Immature natural killer cell (primary cell): ENCODE measurements at places on chromosomes 2 and 18. TPM values are rescaled to one million over a fixed set of nuclear protein-coding genes. Genes with fewer than 3 reads are reported as not detected.

DNA sequence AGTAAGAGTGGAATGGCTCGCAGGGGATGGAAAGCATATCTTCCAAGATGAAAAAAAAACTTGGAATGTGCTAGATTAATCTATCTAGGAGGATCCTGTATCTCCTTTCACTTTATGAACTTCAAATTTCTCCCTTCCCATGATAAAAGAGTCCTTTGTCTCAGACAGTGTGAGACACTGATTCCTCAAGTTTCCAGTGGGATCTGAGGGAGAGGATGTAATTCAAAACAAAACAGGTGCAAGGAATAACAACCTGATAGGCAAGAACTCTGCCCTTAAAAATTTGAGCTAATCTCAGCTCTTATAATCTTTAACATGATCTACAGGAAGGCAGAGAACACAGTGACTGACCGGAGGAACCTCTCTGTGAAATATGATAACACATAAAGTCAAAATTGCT, 162.0 kb upstream of the ZFP36L2 start:
- DNase-seq: no peak
- H3K27ac ChIP-seq: no peak overlapping the region
- peak overlapping the region; percentile 62 for H3K4me3 ChIP-seq
- H3K27me3 ChIP-seq: no peaks in the 10 kb centered on the region
- H3K4me1 ChIP-seq: peaks cover 57% of the 10 kb centered on the region

- no peak for DNase-seq
- H3K27ac ChIP-seq: no peak overlapping the region
- H3K4me3 ChIP-seq: peak overlapping the region; percentile 21
- H3K4me1 ChIP-seq: peaks cover 4% of the 10 kb centered on the region
Observed at GRCh38 chr2:172736424-172737174, 954 bp downstream of the RAPGEF4 start.

DNA sequence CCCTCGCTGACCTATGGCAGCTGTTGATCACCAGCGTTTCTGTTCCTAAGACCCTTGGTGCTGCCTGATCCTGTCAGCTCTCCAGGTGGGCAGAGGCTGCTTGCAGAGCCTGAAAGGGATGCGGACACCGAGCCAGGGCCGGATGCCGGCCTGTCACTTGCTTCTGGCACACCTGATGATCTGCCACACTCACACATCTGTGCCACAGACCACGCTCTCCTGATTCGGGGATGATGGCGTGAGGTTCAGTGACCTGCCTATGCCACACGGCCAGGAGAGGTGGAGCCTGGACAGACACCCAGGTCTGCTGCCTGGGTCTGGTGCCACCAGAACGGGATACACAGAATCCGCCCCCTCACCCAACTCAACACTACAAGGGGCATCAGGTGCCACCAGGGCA, 129.4 kb upstream of the GLI2 start:
- no peaks in the 10 kb centered on the region for H3K36me3 ChIP-seq
- H3K27me3 ChIP-seq: peaks cover 4% of the 10 kb centered on the region
- H3K27ac ChIP-seq: no peak overlapping the region
- H3K4me3 ChIP-seq: no peak overlapping the region
- no peaks in the 10 kb centered on the region for H3K4me1 ChIP-seq

DNA sequence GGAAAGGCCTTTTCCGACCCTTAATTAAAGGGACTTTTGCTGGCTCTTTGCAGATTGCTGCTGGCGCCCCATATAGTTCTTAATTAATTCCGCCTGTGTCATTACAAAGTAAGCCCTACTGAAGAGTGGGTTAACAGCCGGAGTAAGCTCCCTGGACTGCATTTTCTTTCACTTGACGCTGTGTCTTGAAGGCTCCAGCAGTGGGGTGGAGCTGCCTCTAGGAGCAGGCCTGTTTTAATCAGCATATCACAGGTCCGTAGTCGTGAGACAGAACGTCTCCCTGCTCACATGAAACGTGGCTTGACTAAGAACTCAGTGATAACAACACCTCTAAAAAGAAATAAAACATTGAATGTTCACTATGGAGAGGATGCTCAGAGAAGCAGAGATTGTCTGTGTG, 329.9 kb upstream of the RAB12 start:
- H3K27ac ChIP-seq: no peak overlapping the region
- DNase-seq: no peak
- H3K4me1 ChIP-seq: no peaks in the 10 kb centered on the region
- H3K27me3 ChIP-seq: no peaks in the 10 kb centered on the region
- no peak overlapping the region for H3K4me3 ChIP-seq
- no peaks in the 10 kb centered on the region for H3K36me3 ChIP-seq

GRCh38 chr2:102848366-102848839, 86.6 kb downstream of the TMEM182 start:
- H3K27ac ChIP-seq: no peak overlapping the region
- no peak for DNase-seq
- peaks cover 5% of the 10 kb centered on the region for H3K27me3 ChIP-seq
- peaks cover 1% of the 10 kb centered on the region for H3K4me1 ChIP-seq
- no peaks in the 10 kb centered on the region for H3K36me3 ChIP-seq

DNA sequence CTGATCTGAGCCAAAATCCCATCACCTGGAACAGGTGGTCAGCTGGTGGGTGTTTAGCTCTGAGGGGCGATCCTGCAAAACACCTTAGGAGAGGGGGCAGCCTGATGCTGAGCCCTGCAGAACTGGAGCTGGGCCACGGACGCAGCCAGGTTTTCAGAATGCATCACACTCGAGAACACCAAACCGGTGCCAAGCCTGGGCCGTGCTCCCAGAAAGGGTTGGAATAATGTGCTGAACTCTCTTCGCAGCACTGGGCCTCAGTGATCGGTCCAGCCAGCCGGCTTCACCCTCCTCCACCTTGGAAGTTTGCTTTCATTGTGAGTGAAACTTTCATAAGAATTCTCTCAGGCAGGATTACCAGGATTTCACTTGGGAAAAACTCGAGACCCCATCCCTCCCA, 56.5 kb upstream of the TTC39C start:
- no peak overlapping the region for H3K4me3 ChIP-seq
- no peak overlapping the region for H3K27ac ChIP-seq
- H3K27me3 ChIP-seq: no peaks in the 10 kb centered on the region
- H3K36me3 ChIP-seq: no peaks in the 10 kb centered on the region
- no peak for DNase-seq

DNA sequence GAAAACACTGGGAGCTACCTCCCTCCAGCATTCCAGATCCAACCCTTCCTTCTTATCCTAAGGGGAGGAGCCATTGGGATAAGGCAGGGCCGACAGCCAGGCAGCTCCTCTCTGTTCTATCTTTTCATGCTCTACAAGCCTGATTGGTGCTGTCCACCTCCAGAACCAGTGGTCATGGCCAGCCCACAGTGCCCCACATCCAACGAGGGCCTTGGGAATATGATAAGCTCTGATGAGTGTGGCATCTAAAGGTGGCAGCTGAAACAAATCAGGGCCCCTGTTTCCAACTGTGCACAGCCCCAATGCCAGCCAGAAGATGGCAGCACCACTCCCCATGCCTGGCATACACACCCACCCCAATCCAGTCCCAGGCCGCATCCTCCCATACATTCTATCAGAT, 329.3 kb downstream of the C1D start:
- no peak overlapping the region for H3K27ac ChIP-seq
- H3K36me3 ChIP-seq: no peaks in the 10 kb centered on the region
- no peak for DNase-seq
- H3K4me1 ChIP-seq: no peaks in the 10 kb centered on the region
- H3K27me3 ChIP-seq: no peaks in the 10 kb centered on the region

DNA sequence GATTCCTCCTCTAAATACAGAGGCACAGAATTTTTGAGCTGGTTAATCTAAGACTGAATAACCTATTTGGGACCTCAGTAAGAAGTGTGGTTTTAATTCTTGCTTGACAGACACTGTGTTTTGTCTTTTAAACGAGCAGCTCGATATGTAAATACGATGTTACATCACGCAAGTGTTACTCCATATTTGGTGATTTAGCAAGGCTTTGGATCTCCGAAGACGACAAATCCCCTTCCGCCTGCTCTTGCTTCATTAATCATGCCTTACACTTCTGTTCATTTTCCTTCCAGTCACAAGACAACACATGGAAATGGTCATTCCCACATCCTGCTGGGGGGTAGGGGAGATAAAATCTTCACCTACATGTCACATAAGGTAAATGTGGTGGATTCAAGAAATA, 9.4 kb downstream of the BCL11A start:
- H3K27me3 ChIP-seq: peaks cover 38% of the 10 kb centered on the region
- DNase-seq: no peak
- H3K27ac ChIP-seq: no peak overlapping the region
- H3K36me3 ChIP-seq: no peaks in the 10 kb centered on the region
- H3K4me1 ChIP-seq: peaks cover 4% of the 10 kb centered on the region

GRCh38 chr2:18980104-18980785, 378.2 kb downstream of the OSR1 start:
- no peak overlapping the region for H3K27ac ChIP-seq
- no peaks in the 10 kb centered on the region for H3K4me1 ChIP-seq
- H3K27me3 ChIP-seq: no peaks in the 10 kb centered on the region
- DNase-seq: no peak

GRCh38 chr2:59176737-59177136, 935.6 kb upstream of the FANCL start:
- no peak overlapping the region for H3K27ac ChIP-seq
- no peaks in the 10 kb centered on the region for H3K4me1 ChIP-seq
- DNase-seq: no peak
- H3K36me3 ChIP-seq: no peaks in the 10 kb centered on the region

GRCh38 chr2:234796045-234796591, 155.7 kb upstream of the SH3BP4 start:
- no peaks in the 10 kb centered on the region for H3K36me3 ChIP-seq
- peaks cover 1% of the 10 kb centered on the region for H3K27me3 ChIP-seq
- no peak overlapping the region for H3K27ac ChIP-seq
- H3K4me1 ChIP-seq: no peaks in the 10 kb centered on the region

GRCh38 chr2:64840426-64840881, 148.7 kb upstream of the SLC1A4 start:
- no peaks in the 10 kb centered on the region for H3K27me3 ChIP-seq
- no peaks in the 10 kb centered on the region for H3K4me1 ChIP-seq
- no peak for DNase-seq
- no peak overlapping the region for H3K27ac ChIP-seq
- H3K4me3 ChIP-seq: no peak overlapping the region

DNA sequence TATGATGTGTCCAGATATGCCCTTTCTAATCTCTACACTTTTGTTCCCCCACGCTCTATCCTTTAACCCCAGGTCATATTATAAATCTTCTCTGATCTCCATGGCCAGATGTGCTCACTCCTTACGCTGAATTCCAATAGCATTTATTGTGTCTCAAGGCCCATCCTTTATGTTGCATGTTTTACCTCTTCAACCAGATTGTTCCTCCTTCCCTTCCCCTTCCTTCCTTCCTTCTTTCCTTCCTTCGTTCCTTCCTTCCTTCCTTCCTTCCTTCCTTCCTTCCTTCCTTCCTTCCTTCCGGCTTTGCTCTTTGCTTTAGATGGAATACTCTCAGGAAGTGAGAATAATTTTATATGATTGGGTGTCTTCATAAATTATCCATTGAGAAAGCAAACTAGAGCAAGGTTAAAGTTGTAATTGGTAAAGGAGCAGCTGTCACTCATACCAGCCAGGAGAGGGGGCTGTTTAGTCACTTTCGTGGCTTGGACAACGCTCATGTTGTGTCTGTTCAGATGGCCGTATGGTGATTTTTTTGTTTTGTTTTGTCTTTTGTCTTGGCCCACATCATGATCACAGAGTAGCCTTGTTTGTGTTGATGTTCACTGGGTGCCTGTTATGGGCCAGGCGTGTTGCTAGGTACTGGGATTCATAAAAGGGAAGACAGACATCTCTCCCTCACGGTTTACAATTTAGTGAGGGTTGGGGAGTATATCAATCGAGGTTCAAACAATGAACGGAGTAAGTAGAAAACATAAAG, 68.0 kb downstream of the DAW1 start:
- no peak overlapping the region for H3K27ac ChIP-seq
- no peaks in the 10 kb centered on the region for H3K36me3 ChIP-seq
- no peak overlapping the region for H3K4me3 ChIP-seq
- no peaks in the 10 kb centered on the region for H3K27me3 ChIP-seq

- H3K27me3 ChIP-seq: peaks cover 2% of the 10 kb centered on the region
- H3K4me3 ChIP-seq: no peak overlapping the region
- DNase-seq: no peak
- H3K4me1 ChIP-seq: peaks cover 35% of the 10 kb centered on the region
Observed at GRCh38 chr18:23936381-23936958, 78.1 kb upstream of the TTC39C start.

DNA sequence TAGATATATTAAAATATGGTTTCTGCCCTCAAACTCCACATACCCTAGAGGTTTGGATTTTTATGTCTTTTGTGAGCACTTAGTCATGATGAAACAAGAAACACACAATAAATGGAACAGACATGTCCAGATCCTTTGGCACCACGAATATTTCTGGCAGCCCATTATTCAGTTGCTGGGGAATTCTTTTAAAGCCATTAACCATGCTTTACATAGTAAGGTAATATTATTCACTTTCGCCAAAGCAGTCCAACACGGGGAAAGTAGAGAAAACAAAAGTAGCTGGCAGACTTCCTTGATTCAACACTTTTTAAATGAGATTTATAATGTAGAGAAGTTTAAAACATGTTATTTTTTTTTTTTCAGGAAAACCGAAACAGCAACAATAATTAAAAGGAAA, 235.4 kb downstream of the PIEZO2 start:
- no peaks in the 10 kb centered on the region for H3K4me1 ChIP-seq
- H3K4me3 ChIP-seq: no peak overlapping the region
- no peak for DNase-seq
- no peaks in the 10 kb centered on the region for H3K36me3 ChIP-seq

- no peaks in the 10 kb centered on the region for H3K36me3 ChIP-seq
- H3K4me1 ChIP-seq: no peaks in the 10 kb centered on the region
- H3K27ac ChIP-seq: no peak overlapping the region
- peaks cover 3% of the 10 kb centered on the region for H3K27me3 ChIP-seq
Observed at GRCh38 chr2:95007822-95008221, 17.7 kb upstream of the MAL start.

GRCh38 chr18:38007676-38008330, 442.2 kb upstream of the CELF4 start:
- H3K27me3 ChIP-seq: no peaks in the 10 kb centered on the region
- no peak overlapping the region for H3K27ac ChIP-seq
- H3K4me1 ChIP-seq: no peaks in the 10 kb centered on the region
- no peak for DNase-seq
- H3K4me3 ChIP-seq: no peak overlapping the region

DNA sequence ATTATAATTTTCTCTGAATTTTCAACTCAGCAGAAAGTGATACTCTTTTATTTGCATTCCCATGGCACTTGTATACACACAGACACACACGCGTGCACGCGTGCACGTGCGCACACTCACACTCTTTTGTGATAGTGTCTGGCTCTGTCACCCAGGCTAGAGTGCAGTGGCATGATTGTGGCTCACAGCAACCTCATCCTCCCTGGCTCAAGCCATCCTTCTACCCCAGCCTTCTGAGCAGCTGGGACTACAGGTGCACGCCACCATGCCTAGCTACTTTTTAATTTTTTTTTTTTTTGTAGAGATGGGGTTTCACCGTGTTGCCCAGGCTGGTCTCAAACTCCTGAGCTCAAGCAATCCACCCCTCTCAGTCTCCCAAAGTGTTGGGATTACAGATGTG, 123.2 kb downstream of the MC4R start:
- no peak overlapping the region for H3K4me3 ChIP-seq
- no peak for DNase-seq
- peaks cover 1% of the 10 kb centered on the region for H3K27me3 ChIP-seq
- H3K4me1 ChIP-seq: no peaks in the 10 kb centered on the region
- H3K36me3 ChIP-seq: no peaks in the 10 kb centered on the region
- H3K27ac ChIP-seq: no peak overlapping the region

Gene PLGLB2
- not detected for polyA plus RNA-seq

Gene FBXO11
- polyA plus RNA-seq: 7.5 TPM

Gene C2orf80
- polyA plus RNA-seq: not detected

Gene HK2
- polyA plus RNA-seq: 0.04 TPM

Gene VSNL1
- polyA plus RNA-seq: not detected

Gene ZAP70
- 329 TPM for polyA plus RNA-seq

Gene LYPD6B
- not detected for polyA plus RNA-seq

Gene HJURP
- polyA plus RNA-seq: 1.2 TPM
